ENCODE measurements at places on chromosomes 2 and 18.
A peak's percentile ranks its signal among the peaks of the same experiment; 100 is the strongest.

DNA sequence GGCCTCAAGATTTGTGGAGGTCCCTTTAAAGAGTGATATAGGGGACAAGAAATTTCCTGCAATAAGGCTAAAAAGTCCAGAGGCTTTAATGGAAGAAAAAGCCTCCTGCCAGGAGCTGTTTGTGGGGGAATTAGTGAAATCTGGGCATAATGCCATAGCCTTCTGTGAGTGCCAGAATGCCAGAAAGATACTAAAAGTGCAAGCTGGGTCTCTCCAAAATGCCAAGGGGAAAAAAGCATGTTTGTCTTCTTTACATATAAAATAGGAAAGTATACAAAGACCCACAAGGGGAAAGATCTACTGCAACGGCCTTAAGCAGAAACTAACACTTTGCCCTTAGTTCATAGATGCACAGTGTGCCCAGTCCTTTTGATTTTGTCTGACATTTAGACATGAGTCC is 647.7 kb upstream of the ZNF804A start:
- no peak for DNase-seq

- DNase-seq = peak; percentile 18
Observed at GRCh38 chr2:242027676-242028450, 158.3 kb downstream of the RTP5 start.

DNA sequence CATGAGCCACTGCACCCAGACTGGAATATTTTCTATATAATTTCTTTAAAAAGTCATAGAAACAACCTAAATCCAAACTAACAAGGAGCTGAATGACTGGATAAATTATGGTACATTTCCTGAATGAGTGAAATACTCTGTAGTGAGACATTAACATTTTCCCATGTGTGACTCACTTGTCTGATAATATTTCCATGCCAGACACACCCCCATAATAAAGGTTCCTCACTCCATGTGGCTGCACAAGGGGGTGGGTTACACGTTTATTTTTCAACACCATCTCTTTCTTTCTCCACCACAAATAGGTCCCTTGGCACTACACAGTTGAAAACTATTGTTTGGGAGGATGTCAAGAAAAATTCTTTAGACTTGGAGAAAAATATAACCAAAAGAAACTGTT is 266.3 kb upstream of the LYPD1 start:
- no peak for DNase-seq

DNA sequence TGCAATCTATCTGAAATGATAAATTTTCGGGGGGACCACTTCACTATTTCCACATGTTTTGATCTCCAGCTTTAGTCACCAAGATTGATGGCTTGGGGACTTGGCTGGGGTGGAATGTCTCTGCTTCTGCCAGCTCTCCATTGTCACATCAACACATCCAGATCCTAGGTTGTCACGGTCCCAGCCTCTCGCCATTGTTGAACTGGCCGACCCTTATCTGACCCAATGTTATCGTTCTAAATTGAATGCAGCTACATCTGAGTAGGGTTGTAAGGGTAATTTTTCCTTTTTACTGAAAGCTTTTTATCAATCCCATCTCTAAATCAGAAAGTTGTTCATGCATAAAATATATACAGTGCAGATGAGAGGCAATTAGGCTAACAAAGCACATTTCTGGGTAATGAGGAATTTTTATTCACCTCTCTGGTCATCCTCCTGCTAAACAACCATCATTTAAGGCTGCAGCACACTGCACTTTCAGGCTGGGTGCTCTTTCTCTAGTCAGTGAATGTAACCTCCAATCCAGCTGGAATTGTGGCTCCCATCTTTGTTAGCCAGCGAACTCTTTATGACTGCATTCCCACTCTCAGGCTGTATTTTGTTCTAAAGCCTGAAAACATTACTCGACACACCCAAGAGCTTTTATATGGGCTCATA is 128.2 kb downstream of the COL4A4 start:
- DNase-seq = no peak

DNA sequence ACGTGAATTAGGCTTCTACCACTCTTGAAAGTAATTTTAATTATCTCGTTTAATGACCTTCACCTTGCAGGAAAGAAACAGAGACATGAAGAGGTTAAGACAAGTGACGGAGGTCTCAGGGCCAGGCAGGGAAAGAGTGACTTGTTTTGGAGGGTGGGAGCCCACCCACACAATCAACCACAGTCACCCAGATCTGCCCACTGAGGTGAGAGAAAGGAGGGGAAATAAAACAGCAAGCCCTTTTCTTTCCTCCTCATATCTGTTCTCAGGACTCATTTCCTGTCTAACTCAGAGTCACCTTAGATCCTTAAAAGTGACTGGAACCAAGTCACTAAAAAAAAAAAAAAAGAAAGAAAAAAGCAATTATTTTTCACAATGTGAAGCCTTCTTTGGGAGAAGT is 26.8 kb downstream of the ATP8B1 start:
- DNase-seq = no peak

DNA sequence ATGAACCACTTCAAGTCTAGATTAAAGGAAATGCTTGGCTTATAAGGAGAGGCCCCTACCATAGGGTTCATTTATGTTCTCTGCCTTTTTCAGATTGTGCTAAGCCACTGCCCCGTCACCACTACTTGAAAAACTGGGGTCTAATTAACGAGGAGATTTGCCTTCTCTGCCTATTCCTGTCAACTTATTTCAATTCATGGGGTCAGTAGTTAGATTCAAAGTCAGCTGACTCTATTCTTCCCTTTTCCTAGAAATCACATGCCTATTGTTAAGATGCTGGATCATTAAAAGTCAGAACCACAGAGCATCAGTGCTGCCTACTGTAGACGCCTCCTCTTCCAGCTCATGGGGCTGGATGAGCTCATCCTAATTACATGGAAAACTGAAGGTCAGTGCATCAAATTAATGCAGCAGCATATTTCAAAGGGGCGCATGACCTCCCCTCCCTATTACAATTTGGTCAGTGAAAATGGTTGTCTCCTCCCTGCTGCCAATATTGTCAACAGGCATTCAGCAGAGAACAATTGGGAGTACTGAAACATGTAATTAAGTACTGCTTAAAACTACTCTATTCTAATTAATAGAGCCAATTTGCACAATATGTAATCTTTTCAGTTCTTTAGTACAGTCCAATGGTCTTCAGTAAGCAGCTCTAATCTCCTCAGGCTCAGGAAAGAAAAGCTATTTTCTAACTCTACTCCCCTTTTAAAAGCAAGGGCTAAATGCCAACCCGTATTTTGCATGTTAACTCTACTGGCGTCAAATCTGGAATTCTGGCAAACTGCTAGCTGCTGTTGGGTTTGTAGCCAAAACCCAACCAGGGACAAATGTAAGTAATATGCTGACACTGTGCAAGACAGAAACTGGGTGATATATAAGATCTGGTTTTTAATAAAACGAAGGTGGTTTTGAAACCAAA is 117.4 kb upstream of the ITGB6 start:
- DNase-seq = no peak

GRCh38 chr2:240874715-240875227 is 6.1 kb downstream of the AGXT start:
- no peak for DNase-seq

- no peak for DNase-seq
Observed at GRCh38 chr2:10544252-10544651, 96.1 kb upstream of the ODC1 start.

- no peak for DNase-seq
Observed at GRCh38 chr18:33673689-33674088, 95.7 kb downstream of the ASXL3 start.

DNA sequence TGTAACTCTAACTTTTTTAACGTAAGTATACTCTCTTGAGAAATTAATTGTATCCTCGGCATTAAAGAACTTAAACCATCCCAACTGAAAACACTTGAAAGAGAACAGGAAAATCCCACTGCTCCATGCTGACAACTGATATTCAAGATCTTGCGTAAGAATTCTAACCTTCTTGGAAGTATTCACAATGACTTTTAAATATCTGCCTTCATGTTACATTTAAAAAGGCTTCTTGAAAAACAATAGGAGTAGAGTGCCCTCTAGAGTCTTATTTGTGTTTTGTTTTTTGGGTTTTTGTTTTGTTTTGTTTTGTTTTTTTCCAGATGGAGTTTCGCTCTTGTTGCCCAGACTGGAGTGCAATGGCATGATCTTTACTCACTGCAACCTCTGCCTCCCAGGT is 65.4 kb upstream of the DNAJC10 start:
- DNase-seq = no peak
